Brain pericyte (primary cell): ENCODE measurements at places on chromosomes 7 and 10.

DNA sequence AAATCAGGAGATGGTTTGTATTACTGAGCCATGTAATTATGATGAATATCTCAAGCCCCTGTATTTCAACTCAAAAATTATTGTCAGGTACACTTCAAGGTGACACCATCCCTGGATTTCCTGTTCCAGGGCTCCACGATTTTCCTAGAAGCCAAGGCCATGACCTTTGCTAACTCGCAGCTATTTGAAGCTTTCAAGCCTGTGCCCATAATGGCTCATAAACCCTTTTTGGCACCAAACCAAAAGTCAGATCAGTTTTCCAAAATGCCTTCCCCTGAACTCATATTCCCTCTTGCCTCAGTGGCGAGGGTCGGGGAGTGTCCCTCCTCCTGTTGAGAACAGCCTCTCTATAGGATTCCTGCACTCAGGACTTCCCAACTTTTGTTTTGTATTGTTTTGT is 70.8 kb downstream of the HIP1 start:
- no peak for DNase-seq

DNA sequence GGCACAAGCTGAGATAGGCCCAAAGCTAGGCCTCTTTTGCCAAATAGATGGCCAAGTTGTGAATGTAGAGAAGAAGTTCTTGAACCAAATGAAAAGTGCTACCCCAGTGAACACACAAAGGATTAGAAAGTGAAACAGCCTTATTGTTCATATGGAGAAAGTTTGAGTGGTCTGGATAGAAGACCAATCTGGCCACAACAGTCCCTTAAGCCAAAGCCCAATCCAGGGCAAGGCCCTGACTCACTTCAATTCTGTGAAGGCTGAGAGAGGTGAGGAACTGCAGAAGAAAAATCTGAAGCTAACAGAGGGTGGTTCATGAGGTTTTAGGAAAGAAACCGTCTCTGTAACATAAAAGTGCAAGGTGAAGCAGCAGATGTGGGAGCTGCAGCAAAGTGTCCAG is 18.7 kb upstream of the ATP6V0A4 start:
- DNase-seq: no peak

GRCh38 chr10:6511347-6511746 is 68.7 kb downstream of the PRKCQ start:
- no peak for DNase-seq

GRCh38 chr10:11012421-11013295 is 5.0 kb upstream of the CELF2 start:
- DNase-seq: no peak

- DNase-seq: no peak
Observed at GRCh38 chr7:80885757-80886156, 33.1 kb downstream of the SEMA3C start.

- DNase-seq: no peak
Observed at GRCh38 chr7:21108182-21108581, 319.7 kb upstream of the SP4 start.

DNA sequence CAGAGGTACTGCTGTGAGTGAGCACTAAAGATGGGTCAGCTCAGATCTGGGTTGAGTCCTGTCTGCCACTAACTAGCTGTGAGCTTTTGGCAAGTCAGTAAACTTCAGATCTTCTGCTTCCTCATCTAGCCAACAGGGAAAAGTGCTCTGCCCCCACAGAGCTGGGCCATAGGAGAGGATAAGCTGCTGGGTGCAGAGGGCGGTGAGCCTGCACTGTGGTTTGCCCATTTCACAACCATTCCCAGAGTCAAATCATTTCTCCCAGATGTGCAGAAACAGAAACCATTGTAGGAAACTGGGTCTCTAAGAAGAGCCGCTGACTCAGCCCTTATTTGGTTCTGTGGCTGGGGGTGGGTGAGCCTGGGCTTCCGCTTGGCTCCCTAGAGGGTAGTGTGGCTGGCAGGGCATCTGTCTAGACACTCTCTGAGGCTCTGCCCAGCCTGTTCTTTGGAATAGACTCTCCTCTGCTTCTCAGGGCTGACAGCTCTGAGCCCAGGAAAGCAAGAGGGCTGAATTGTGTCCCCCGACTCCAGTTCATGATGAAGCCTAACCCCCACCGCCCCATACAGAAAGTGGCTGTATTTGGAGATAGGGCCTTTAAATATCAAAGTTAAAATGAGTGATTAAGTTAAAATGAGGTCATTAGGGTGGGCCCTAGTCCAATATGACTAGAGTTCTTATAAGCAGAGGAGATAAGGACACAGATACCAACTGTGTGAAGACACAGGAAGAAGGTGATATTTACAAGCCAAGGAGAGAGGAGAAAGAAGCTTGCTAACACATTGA is 29.5 kb upstream of the ARHGAP22 start:
- peak; percentile 69 for DNase-seq
